D341Med (cell line): ENCODE measurements at places on chromosomes 4 and X.

DNA sequence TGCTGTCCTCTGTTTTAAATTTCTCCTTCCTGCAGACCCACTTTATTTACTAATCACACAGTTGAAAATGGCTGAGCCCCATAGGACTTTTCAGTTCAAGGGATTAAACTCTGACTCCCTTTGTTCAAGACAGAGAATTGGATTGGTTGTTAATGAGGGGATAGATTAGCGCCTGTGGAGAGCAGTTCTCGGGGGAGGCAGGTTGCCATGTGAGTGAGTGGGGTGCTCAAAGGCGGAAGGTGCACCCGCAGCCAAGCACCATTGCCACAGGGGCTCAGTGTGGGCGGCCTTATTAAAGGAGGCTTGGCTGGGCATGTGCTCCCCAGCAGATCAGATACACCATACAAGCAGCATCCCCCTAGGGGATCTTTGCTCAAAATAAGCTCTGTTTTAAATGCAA is 7.9 kb upstream of the CBR4 start:
- peak; percentile 80 for DNase-seq

GRCh38 chr4:8571702-8572685 is 8.2 kb upstream of the GPR78 start:
- no peak for DNase-seq

DNA sequence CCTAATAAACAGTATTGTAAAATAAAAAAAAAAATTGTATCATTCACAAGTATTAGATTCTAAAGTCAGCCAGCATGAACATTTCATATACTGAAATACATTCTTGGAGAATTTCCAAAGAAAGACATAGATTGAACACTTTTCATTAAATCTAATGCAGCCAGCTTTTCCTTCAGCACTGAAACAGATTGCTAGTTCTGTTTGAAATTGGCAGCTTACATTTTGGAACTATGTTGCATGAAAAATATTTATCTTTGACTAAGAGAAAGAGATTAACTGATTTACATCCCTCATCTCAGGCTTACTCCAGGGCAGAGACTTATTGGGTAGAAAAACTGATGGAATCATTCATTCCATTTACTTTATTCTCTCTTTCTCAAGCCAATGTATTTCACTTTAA is 272.7 kb downstream of the PDHA2 start:
- DNase-seq: no peak

DNA sequence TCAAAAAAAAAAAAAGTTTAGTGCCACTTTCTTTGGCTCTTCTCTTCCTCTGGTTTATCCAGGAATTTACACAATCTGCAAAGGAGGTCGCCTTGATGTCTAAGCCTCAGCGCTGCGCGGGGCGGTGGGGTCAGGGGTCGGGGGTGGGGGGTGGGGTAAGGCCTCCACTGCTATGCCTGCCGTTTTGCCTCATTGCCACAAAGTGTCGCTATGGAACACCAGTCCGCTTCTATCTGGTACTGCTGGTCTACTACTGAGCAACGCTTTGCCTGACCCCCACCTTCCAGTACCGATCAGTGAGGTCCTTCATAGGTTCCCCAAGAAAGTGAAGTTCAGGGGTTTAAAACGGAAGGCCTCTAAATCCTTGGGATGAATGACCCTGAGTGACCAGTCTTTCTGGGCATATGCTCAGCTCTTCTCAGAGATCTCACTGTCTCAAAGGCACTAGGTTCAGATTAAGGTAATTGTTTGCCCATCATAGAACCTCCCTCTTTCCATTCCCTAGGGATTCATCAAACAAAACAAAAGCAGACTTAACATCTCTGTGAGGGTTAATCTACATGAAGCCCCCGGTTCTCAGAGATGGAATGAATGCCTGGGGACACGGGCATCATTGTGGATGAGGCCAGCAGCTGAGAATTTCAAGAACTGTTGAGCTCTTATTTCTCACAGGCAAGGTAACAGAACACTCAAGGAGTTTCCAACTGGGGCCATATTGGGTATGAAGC is 16.9 kb upstream of the TSR2 start:
- peak; percentile 54 for DNase-seq

DNA sequence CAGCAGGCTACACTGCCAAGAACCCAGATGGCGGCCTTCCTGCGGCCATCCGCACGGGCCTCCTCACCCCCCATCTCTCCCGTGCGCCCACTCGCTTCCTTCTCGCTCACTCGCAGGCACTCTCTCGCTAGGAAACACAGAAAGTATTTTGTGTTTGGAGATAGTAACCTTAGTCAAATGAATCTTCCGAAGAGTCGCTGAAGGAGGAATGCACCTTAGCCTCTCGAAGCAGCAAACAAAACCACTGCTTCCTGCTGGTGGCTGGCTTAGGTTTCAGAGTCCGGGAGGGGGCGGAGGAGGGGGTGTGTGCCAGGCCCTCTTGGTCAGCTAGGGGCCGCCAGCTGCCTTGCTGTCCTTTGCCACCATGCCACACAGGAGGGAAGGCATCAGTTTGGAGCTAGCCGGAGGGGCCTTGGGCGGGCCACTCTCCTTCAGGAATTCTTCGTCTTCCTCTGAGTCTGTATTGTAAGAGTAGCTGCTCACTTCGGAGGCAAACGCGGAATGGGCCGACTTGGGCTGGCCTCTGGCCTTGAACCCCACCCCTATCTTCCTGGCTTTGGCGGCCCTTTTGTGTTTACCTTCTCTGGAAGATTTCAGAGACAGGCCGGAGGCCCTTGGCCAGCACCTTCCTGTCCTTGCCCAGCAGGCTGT is 73.2 kb upstream of the UCP1 start:
- DNase-seq: no peak

GRCh38 chr4:152112887-152113286 is 352.1 kb upstream of the GATB start:
- no peak for DNase-seq

GRCh38 chr4:83328521-83329187 is 6.0 kb downstream of the HPSE start:
- DNase-seq: peak; percentile 38

GRCh38 chrX:77953708-77954107 is 15.7 kb downstream of the PGAM4 start:
- DNase-seq: no peak

GRCh38 chrX:39017077-39017476 is 215.8 kb downstream of the MID1IP1 start:
- no peak for DNase-seq

- DNase-seq: no peak
These were observed 224.5 kb upstream of the PGRMC2 start for GRCh38 chr4:128512161-128512560.

DNA sequence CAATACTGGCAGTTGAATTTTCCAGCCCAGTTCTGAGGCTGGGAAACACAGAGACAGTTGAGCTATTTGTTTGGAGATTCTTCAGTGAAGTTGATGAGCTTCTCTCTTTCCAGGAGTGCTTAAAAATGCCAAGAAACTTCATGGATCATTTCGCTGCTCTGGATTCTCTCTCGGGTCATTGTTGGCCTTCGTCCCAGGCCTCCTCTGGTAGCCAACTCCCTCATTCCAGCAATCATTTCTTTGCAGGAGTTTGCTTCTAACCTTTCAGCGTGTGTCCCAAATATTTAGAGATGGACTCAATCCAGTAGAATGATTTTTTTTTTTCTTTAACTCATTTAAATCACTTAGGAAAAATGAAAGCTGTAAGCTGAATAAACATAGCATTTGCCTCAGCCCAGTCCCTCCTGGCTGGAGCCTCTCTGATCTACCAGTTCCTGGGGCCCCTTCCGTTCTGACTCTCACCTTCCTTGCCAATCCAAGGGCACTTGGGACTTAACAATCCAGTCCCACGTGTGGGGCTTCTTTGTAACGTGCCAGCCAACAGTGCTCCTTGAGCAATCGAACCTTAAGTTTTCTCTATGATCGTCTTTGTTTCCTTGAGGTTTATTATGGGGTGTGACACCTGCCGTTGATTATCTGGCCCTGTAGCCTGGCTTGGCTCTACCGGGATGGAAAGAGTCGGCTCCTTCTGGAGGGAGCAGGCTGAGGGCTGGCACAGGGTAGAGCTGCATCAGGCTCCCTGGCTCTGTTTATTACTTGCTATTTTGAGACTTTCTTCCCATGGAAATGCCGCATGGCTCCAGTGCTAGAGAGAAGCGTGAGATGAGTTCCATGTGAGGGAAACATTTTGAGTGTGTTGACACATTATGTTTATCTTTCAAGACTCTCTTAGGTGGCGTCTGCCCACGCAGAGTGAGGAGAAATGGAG is 80.4 kb upstream of the GPC4 start:
- DNase-seq: no peak

DNA sequence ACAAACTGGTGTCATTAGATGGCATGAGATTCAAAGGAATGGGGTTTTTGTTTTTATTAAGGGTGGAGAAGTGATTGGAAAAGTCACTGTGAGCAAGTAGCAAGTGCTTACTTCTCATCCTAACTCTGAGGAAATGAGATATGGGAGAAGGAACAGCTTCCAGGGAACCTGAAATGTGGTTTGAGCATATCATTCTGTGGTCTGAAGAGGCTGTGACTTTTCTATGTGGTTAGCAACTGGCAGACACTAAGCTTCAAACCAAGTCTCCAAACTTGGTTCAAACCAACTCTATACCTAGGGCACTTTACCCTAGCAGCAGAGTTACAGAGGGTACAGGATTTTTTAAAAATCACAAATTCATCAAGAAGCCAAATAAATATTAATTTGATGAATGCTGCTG is 58.2 kb downstream of the DCLK2 start:
- DNase-seq: no peak

DNA sequence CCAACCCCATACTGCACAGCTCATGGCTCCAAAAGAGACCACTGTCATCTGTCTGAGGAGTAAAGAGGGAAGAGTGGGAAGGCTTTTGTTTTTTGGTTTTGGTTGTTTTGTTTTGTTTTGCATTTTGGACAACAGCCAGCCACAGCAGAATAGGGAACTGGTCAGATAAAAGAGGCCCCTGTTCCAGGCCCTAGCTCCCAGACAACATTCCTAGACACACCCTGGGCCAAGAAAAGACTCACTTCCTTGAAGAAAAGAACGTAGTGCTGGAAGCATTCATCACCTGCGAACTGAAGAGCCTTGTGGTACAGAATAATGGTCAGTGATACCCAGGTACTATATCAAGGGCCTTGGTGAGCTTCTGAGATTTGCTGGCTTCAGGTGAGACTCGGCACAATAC is 619.4 kb upstream of the SPANXN1 start:
- DNase-seq: no peak

GRCh38 chr4:112348488-112349158 is 51.5 kb downstream of the ALPK1 start:
- DNase-seq: peak; percentile 54

GRCh38 chr4:119946359-119946758 is 120.3 kb downstream of the MAD2L1 start:
- no peak for DNase-seq

- peak; percentile 30 for DNase-seq
These were observed 1.4 kb downstream of the DGKK start for GRCh38 chrX:50469206-50469605.
